ENCODE measurements at places on chromosomes 4 and X.

- no peak for DNase-seq
These were observed 168.6 kb downstream of the MGST2 start for GRCh38 chr4:139834226-139834662.

DNA sequence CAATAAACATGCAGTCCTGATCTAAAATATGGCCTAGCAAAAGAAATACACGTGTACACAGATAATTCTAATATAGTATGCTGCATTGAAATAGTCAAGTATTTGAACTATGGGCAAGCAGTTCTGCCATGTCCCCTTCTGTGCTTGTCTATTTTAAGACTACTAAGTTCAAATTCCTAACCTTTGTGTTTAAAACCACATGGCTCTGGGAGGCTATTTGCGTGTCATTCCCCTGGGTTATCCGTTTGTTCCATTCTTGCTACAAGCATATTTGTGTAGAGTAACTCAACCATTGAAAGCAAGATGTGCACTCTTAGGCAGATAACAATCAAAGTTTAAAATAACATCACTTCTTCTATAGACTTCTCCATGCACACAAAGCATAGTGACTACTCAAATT, 25.4 kb upstream of the TBC1D1 start:
- DNase-seq, result peak; percentile 5

GRCh38 chr4:57612279-57612678, 502.1 kb upstream of the IGFBP7 start:
- no peak for DNase-seq

GRCh38 chr4:47744253-47744652, 93.6 kb downstream of the CORIN start:
- DNase-seq, result no peak

DNA sequence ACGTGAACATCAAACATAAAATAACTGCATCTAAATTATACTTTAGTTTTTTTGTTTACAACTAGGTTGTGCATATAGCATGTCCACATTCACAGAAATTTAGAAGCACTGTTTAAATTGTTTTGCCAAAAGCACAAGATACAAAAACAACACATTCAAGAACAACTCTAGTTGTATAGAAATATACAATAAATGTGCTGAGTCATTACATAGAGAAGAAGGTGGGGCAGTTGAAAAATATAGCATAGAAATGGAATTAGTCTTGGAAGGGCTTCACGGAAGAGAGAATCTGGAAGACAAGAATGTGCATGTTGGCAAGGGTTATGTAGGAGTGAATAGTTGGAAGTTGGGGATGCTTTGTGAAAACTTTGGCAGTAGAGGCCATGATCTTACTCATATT, 239.0 kb upstream of the GLRA2 start:
- DNase-seq, result no peak

GRCh38 chr4:158856852-158857251, 88.0 kb downstream of the FNIP2 start:
- DNase-seq, result no peak

DNA sequence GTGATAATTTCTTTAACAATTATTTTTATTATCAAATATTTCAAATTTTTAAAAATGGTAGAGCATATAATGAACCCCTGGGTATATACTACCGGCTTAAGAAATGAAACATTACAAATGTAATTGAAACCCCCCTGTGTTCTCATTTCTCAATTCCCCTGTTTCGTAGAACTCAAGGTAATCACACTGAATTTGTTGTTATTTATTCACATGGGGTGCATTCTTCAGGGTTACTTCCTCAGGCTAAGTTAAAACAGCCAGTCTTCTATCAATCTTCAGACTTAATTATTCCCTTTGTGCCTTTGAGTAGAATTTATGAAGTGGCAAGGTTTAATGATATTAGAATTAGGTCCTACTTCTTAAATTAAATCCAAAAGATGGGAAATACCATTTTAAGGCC, 128.2 kb downstream of the ANAPC10 start:
- DNase-seq, result no peak

DNA sequence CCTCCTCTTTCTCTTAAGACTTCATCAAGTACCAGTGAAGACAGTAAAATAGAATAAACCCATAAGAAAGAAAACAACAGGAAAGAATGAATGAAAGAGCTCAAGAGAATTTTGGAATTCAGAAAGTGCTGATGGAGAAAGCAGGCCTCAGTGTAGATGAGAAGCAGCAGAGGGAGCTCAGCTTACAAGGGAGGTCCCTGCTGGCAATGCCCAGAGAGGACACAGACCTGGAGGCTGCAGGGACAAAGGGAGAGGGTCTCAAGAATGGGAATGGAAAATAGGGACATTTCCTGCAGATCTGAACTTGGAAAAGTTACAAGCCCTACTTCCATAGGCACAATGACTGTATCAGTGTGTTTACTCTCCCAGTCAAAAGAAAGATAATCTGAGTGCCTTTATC, 64.5 kb upstream of the MAGEA10 start:
- no peak for DNase-seq
